ENCODE measurements at places on chromosomes 12 and 14. TPM values are rescaled to one million over a fixed set of nuclear protein-coding genes. Genes with fewer than 3 reads are reported as not detected.

The TAS2R42 gene
- total RNA-seq = not detected

The BIN2 gene
- not detected for total RNA-seq

The TWF1 gene
- 180 TPM for total RNA-seq

The NTS gene
- total RNA-seq = not detected

The DAAM1 gene
- 24.2 TPM for total RNA-seq

The AICDA gene
- not detected for total RNA-seq

DNA sequence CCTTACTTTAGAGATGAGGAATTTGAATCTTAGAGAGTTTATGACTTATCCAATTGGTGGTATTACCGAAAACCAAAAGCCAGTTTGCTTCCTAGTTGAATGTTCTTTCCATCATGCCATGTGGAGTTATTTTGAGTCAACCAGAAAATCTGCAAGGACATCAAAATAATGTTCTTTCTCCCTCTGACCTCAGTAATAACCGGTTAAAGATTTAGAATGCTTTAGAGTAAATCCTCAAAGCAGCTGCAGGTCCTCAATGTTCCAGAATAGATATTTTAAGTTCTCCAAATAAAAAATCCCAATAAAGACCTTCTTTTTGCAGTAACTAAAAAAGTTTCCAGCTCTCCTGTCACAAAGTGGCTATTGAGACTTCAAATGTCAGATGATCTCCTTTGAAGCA, 396.6 kb downstream of the ADAMTS20 start:
- DNase-seq = no peak
- peaks cover 7% of the 10 kb centered on the region for H3K4me1 ChIP-seq
- no peaks in the 10 kb centered on the region for H3K27me3 ChIP-seq
- no peaks in the 10 kb centered on the region for H3K36me3 ChIP-seq
- no peak overlapping the region for H3K27ac ChIP-seq

DNA sequence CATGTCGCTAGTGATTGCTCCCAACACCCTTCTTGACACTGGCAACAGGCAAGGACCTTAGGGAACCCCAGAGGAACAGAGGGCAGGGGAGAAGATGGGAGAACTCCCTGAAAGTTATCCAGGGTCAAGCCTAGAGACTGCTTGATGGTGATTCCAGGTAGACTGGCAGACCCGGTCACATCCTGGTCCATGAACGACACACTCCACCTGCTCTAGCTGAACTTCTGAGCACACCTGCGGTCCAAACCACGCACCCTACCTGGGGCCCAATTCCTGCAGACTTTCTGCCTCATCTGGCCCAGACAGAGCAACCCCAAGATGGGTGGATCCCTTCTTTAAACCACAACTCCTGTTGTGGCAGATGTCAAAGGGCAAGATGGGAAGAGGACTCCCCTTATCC, 34.2 kb downstream of the NCKAP5L start:
- no peaks in the 10 kb centered on the region for H3K4me1 ChIP-seq
- peaks cover 37% of the 10 kb centered on the region for H3K36me3 ChIP-seq
- no peaks in the 10 kb centered on the region for H3K27me3 ChIP-seq
- no peak overlapping the region for H3K27ac ChIP-seq
- H3K4me3 ChIP-seq = no peak overlapping the region
- DNase-seq = no peak

GRCh38 chr12:26378711-26379110, 183.3 kb downstream of the SSPN start:
- no peaks in the 10 kb centered on the region for H3K27me3 ChIP-seq
- no peak overlapping the region for H3K27ac ChIP-seq
- H3K4me1 ChIP-seq = no peaks in the 10 kb centered on the region
- DNase-seq = no peak
- no peak overlapping the region for H3K4me3 ChIP-seq

DNA sequence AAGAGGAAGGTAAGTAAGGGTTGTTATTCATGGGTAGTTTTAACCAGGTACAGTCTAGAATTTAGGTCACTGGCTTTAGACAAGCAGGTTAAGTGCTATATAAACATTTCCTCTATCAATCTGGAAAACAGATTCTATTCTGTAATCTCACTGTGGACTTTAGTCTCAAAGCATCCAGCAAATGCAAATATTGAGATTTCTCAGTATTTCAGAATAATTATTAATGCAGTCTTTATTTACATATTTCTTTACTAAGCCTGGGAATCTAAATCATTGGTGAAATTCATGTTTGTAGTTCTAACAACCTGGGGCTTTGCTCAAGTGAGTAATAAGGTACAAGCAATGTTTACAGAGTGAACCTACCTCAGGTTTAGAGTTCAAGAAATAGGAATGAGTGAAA, 61.9 kb downstream of the SLC41A2 start:
- H3K4me3 ChIP-seq = no peak overlapping the region
- no peaks in the 10 kb centered on the region for H3K4me1 ChIP-seq
- no peaks in the 10 kb centered on the region for H3K36me3 ChIP-seq
- no peak for DNase-seq
- H3K27me3 ChIP-seq = no peaks in the 10 kb centered on the region

- H3K4me3 ChIP-seq = no peak overlapping the region
- H3K4me1 ChIP-seq = no peaks in the 10 kb centered on the region
- no peaks in the 10 kb centered on the region for H3K36me3 ChIP-seq
- H3K27ac ChIP-seq = no peak overlapping the region
- H3K27me3 ChIP-seq = no peaks in the 10 kb centered on the region
These were observed 237.2 kb downstream of the SLC15A4 start for GRCh38 chr12:128586451-128587029.

GRCh38 chr12:15669256-15669948, 119.8 kb downstream of the EPS8 start:
- H3K4me3 ChIP-seq = no peak overlapping the region
- no peaks in the 10 kb centered on the region for H3K27me3 ChIP-seq
- H3K27ac ChIP-seq = peak overlapping the region; percentile 76

Data from osteoblast (primary cell).